ENCODE measurements at places on chromosomes 4 and X.

GRCh38 chr4:95556207-95556859 is 7.6 kb upstream of the UNC5C start:
- DNase-seq, result no peak

DNA sequence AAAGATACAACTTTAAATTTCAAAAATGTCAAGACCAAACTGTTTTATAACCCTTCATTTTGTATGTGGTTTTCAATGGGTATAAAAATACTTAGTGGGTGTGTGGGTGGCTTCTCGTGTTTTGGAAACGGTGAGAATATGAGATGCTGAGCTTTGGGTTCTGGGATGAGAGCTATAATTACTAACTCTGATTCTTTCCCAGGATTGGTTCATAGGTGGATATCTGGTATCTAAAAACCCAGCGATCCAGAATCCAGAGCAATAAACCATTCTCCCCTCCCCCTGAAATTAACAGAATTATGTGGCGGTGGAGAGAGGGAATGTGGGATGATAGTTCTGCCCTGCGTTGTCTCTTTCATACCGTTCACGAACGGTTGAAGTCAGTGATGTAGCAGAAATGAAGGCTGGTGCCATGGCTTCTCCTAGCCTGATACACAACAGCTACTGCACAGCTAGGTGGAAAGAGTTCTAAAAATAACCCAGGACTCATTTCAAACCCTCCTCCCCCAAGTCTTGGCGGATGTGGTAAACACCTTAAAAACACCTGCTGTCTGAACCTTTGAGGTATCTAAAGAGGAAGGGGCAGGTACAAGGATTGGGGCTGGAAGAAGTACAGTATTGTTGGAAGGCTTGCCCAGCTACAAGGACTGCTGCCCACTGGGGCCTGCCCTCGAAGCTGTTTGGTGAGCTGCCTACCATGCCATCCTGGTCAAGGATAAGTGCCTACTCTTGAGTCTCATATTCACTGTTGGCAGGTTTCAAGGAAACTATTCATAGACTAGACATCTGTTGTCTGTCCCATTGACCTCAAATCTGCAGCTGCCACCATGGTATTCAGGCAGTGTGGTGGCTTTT is 44.5 kb downstream of the SEPTIN11 start:
- DNase-seq, result no peak

DNA sequence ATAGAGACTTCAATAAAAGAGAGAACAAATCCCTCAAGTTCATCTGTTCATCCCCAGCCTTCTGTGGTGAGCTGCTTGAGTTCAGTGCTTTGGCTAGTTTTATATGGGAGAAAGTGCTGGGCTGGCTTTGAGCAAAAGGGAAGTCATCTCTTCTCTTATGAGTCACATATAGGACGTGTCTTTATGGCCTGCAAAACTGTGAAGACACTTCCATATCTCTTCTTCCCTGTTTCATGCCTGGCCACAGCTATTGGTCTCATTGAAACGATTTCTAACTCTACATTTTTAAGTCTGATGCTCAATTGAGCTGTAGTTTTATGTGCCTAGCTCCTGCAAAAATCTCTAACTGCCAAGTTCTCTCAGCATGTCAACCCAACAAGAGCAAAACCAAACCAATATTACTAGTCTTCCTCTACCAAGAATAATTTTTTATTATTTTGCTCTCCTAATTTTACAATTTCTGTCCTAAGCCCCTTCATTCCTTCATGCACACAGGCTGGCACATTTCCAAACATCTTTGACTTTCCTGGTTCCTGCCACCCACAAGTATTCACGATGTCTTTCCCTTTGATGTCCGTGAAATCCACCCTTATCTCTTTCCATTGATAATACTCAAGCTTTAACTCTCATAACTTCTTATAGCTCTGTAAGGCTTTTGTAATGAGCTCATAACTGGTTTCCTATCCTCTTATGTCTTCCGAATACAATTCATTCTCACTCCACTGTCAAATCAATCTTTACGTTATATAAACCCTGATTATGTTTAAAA is 165.3 kb downstream of the BTC start:
- no peak for DNase-seq

DNA sequence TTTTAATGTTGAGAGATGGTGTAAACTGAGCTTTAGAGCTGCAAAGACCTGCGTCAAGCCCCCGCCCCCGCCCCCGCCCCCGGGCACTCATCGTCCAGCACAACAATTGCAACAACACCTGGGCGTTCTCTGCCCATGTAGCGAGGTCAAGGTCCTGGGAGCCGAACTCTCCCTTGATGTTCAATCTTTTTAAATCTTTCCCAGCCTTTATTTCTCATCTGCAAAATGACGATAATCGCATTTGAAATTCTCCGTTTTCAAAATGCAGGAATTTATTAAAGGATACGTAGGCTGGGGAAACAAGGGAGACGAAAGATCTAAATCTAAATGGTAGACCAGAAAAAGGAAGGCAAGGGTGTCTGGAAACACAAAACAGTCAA is 648 bp upstream of the MSMO1 start:
- DNase-seq, result no peak

- DNase-seq, result no peak
Measured at GRCh38 chr4:153112041-153112441, 92.2 kb upstream of the TRIM2 start.
